Stimulated activated CD4-positive, alpha-beta T cell treated with anti-CD3 and anti-CD28 coated beads, Interleukin-15, amount 100 ng/mL, for 48 hours (primary cell): ENCODE measurements at places on chromosomes 7 and 10.

DNA sequence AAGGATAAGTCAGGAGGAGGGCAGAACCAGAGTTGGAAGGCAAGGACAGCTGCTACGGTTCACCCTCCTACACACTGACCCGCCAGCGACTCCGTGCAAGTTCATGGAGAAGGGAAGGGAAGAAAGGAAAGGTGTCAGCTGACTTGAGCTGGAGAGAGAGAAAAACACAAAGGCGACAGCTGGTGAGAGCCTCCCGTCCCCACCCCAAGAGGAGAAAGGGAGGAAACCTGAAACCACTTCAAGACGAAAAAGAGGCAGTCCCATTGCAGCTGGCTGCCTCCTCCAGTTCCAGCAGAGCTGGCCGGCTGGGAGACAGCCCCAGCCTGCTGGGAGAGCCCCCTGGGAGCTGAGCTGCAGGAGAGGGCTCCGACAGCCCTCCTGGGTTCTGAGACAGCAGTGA lies 75.2 kb downstream of the PARD3 start:
- DNase-seq, result no peak

DNA sequence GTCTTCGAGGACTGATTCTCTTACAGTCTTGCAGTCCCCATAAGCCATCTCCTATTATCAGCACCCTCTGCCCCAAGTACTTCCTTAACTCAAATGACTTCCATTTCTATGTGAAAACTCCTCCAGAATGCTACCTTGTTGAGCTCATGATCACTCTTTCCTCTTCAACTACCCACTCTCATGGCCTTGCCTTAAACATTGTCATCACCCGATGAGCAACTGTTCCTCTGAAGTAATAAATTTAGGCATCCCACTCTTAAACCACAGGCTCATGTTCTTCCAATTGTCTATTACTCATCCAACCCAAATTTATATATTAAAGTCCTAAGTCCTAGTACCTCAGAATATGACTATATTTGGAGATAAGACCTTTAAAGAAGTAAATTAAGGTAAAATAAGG lies 152.9 kb downstream of the C1GALT1 start:
- DNase-seq, result no peak

DNA sequence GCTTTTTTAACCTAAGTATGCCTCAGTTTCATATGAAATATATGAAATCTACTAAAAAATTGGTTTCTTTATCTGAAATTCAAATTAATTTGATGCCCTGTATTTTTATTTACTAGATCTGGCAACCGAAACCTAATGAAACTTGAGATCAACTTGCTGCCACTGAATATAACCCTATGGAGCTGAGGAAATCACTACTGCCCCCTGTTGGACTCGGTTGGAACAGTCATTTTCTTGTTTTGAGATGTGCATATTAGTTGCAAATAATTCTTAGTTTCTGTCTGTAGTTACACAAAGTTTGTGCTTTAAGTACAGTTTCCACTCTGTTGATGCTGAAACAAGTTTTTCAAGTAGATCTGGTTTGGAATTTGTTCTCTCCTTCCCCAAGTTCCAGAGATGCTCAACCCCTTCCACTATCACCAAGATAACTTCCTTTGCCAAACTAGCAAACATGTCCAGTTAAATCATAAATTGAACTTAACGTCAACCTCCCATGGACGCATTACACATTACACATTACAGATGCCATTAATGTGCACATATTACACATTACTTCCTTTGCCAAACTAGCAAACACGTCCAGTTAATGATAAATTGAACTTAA lies 22.2 kb upstream of the EXOC4 start:
- no peak for DNase-seq

GRCh38 chr7:29453021-29453420 lies 110.6 kb upstream of the PRR15 start:
- DNase-seq, result no peak

DNA sequence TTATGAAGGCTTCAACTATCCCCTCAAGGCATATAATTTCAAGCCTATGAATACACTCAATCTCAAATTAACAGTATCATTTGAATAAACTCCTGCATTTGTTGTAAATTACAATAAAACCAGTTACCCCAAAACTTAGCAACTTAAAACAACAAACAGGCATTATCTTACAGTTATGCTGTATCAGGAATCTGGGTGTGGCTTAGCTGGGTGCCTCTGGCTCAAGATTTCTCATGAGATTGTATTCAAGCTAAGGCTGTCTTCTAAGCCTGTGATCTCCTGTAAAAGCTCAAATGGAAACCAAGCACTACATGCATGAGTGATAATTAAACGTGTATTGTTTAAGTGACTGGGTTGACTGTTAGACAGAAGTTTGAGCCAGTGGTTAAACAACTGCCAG lies 341.0 kb upstream of the PHF14 start:
- no peak for DNase-seq

GRCh38 chr7:77209479-77210139 lies 10.0 kb upstream of the FGL2 start:
- no peak for DNase-seq

- DNase-seq, result no peak
These were observed 23.2 kb upstream of the GTPBP4 start for GRCh38 chr10:964988-965417.

GRCh38 chr10:43231523-43232078 lies 35.3 kb downstream of the RASGEF1A start:
- DNase-seq, result no peak

DNA sequence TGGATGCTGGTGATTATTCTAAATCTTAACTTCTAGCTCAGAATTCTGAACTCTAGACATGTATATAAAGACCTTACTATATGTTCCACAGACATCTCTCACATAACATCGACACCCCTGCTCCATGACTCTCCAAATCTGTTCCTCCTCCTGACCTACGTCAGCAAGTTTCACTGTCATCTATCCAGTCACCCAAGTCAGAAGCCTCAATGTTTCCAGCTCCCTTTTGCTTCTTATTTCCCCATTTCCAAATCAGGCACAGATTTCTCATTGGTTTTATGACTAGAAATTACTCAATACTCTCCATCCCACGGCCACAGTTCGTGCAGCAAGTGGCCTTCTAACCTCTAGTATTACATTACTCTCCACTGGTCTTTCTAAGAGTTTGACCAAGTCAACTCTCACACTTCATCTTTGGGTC lies 28.5 kb downstream of the EPC1 start:
- peak; percentile 27 for DNase-seq

GRCh38 chr7:150958062-150958552 lies 20.0 kb downstream of the KCNH2 start:
- DNase-seq, result no peak

DNA sequence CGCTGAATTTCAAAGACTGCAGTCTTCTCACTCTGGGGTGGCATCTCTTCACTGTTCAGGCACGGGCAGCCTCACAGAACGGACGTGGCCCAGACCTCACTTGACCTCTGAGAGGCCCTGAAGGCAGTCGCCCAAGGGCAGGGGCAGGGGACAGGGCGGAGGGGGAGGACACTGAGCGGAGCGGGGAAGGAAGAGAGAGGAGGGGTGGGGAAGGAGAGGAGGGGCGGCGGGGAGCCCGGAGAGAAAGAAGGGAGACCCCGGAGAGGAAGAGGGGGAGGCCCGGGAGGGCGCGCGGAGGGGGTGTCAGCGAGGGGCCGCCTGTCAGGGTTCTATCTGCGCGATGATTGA lies 58.7 kb upstream of the COMTD1 start:
- no peak for DNase-seq

DNA sequence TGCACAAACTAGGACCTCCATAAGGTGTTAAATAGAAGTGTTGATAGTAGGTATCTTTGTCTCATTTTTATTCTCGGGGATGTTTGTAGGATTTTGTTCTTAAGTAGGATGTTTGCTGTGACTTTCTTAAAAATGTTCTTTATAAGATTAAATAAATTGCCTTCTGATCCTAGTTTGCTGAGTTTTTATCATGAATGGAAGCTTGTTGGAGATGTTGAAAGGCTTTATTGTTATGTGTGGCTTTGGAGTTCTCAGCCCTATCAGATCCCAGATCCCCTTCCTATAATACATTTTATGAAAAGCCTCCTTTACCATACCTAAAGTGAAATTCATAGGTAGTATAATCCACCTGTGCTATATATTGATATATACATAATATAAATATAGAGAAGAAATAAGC lies 40.1 kb downstream of the NHLRC2 start:
- no peak for DNase-seq

DNA sequence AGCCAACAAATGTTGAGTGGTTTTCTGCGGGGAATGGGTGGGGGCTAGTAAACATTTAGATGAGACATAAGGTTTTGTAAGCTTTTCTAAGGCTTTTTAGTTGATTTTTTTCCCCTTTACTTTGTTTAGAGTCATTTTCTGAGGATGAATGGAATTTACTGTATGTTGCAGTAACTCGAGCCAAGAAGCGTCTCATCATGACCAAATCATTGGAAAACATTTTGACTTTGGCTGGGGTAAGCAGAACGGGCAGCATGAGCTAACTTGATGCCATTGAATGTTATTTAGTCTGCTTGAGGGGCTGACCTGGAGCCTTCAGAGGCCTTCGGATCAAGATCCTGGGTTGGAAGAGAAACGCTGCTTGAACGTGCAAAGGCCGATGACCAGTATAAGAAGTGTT lies 37.3 kb downstream of the FBH1 start:
- DNase-seq, result no peak
